Epithelial cell of proximal tubule (primary cell): ENCODE measurements at places on chromosomes 4 and X. TPM values are rescaled to one million over a fixed set of nuclear protein-coding genes. Genes with fewer than 3 reads are reported as not detected.

DNA sequence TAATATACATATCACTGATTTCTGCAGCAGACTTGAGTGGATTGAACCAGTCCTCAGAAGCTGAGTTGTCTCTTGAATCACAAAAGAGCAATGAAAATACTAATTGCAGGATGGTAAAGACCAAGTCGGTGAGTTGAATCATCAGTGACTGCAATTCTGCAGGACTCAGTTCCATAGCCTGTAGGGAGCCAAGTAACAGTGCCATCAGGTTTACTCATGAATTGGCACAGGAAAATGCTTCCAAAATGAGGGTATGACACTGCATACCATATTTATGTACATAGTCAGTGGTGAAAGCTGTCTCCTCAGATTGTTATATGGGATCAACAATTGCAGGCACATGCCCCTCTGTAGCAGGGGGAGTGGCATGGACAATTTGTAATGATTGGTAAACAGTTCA lies 192.8 kb downstream of the CCNG2 start:
- no peak for DNase-seq

DNA sequence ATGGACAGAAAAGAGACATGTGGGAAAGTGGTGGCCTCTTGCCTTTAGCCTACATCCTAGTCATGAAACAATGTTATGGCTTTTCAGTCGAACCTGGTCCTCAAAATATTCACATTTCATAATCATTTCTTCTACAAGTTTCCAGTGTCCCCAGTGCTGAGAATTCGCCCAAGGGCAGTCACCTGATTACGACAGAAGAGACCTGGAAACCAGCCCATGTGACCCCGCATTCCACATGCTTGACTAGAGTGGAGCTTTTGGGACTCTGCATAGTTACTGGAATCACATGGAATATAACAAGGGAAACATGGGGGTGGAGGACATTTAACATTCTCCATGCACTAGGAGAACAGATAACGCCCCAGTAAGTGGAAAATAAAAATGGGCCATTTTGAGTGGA lies 100.1 kb downstream of the PPARGC1A start:
- peak; percentile 99 for DNase-seq

GRCh38 chr4:25838526-25838925 lies 24.3 kb downstream of the SEL1L3 start:
- DNase-seq, result no peak

- DNase-seq, result no peak
Observed at GRCh38 chr4:187380181-187380581, 615.4 kb upstream of the ZFP42 start.

DNA sequence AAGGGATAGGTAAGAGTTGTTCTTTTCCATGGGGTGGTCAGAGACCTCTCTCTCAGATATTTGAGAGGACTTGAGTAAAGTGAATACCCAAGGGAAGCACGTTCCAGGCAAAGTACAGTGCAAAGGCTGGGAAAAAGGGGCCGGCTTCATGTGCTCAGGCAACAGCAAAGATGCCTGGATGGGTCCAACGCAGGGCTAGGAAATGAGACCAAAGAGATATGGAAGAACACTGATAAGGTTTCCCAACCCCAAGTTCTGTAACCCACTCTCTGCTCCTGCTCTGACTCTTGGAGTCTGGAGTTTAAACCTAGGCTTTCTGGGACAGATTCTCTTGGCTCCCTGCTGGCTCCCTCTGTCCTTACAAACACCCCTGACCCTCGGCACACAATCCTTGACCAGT lies 36.2 kb upstream of the PROM1 start:
- no peak for DNase-seq

- DNase-seq, result no peak
Observed at GRCh38 chrX:37812110-37812509, 32.3 kb downstream of the CYBB start.

- DNase-seq, result no peak
Observed at GRCh38 chr4:144582975-144583374, 63.0 kb upstream of the HHIP start.

- no peak for DNase-seq
Observed at GRCh38 chrX:138191998-138192397, 519.5 kb downstream of the FGF13 start.

GRCh38 chrX:112636288-112636687 lies 43.5 kb downstream of the LHFPL1 start:
- DNase-seq, result no peak

GRCh38 chr4:5217421-5217820 lies 166.1 kb downstream of the STK32B start:
- no peak for DNase-seq

- no peak for DNase-seq
Observed at GRCh38 chrX:85627363-85627762, 247.9 kb upstream of the POF1B start.

DNA sequence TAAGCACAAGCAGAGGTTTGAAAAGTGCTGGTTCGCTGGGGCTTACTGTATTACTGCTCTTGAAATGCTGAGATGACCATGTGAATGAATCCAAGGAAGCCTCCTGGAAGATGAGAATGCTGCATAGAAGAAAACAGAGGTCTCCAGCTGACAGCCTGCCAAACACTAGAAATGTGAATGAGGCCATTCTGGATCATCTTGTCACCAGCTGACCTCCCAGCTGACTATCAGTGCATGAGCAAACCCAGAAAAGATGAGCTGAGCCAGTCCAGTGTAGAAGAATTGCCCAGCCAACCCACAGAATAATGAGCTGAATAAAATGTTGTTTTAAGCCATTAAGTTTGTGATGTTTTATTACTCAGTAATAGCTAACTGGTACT lies 49.1 kb upstream of the DYNLT3 start:
- DNase-seq, result no peak

- no peak for DNase-seq
Observed at GRCh38 chr4:11259837-11260236, 168.9 kb downstream of the HS3ST1 start.

- no peak for DNase-seq
Observed at GRCh38 chrX:16733013-16733412, 13.6 kb downstream of the SYAP1 start.

GRCh38 chr4:83013420-83013867 lies 2.8 kb upstream of the LIN54 start:
- no peak for DNase-seq

- no peak for DNase-seq
Observed at GRCh38 chr4:163895378-163896005, 401.0 kb downstream of the TMA16 start.

GRCh38 chrX:37640142-37640541 lies 45.4 kb upstream of the XK start:
- no peak for DNase-seq

DNA sequence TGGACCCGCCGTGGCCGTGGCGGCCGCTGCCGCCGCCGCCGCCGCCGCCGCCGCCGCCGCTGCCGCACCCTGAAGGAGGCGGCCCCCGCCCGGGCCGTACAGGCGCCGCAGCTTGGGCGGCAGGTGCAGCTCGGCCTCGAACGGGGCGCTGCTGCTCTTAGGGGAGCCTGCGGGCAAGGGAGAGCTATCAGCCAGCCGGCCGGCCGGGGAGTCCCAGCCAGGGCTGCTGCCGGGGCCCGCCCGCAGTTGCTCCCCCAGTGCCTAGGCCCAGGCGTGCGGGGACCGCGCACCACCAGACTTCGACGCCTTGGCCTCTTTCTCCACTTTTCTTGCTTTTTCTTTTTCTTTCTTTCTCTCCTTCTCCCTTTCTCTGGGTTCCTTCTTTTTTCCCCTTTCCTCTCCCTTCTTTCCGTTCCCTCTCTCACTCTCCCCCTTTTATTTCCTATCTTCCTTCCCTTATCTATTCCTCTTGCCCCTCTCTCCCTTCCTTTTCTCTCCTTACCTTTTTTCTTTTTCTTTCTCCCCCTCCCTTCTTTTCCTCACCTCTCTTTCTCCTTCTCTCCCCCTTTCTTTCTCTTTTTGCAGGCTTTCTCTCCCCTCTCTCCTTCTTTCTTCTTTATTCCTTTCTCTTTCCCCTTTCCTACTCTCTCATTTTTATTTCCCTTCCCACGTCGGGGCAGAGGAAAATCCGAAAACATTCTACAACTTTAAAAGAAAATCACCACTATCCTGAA lies 2.0 kb downstream of the ARX start:
- DNase-seq, result no peak

- DNase-seq, result no peak
Observed at GRCh38 chrX:17328837-17329236, 46.2 kb upstream of the NHS start.

DNA sequence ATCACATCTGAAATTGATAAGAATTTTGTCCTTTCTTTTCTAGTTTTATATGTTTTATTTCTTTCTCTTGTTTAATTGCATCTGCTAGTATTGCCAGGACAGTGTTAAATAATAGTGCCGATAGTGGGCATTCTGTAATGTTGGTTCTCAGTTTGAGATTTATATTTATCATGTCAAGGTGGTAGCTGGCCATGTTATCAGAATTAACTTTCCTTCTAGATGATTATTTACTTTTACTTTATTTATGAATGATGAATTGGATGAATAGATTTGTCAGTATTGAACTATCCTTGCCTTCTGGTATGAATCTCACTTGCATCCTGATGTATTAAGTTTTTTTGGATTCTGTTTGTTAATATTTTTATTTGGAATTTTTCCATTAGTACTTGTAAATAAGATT lies 42.7 kb downstream of the METAP1 start:
- no peak for DNase-seq

- DNase-seq, result no peak
Observed at GRCh38 chr4:110247591-110247990, 49.2 kb upstream of the ELOVL6 start.

- DNase-seq, result no peak
Observed at GRCh38 chr4:186563761-186564160, 8.4 kb upstream of the MTNR1A start.

GRCh38 chr4:16858275-16858752 lies 40.1 kb downstream of the LDB2 start:
- DNase-seq, result no peak

- no peak for DNase-seq
Observed at GRCh38 chr4:117796677-117797076, 237.6 kb upstream of the NDST3 start.

- DNase-seq, result no peak
Observed at GRCh38 chrX:129686422-129686948, 31.7 kb upstream of the APLN start.

DNA sequence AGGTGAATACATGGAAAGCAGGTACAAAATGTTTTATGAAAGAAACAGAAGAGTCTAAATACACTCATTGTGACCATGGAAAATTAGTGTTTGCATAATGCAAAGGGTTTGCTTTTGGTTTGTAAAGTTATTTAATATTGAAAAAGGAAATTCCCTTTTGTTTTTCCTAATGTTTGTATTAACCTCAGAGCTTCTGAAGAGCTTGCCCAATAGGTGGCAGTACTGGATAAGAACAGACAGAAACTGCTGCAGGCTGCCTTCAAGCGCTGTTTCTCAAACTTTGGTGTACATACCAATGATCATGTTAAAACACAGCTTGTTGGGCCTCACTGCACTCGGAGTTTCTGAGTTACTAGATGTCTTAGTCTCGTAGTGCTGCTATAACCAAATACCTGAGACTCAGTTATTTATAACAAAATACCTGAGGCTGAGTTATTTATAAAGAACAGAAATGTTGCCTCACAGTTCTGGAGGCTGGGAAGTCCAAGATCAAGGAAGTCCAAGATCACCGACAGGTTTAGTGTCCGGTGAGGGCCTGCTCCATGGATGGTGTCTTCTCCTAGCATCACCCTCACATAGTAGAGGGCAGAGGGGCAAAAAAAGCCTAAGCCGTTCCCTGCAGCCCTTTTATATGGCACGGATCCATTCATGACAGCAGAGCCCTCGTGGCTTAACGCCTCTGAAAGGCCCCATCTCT lies 54.2 kb downstream of the SUPT20HL2 start:
- DNase-seq, result no peak

DNA sequence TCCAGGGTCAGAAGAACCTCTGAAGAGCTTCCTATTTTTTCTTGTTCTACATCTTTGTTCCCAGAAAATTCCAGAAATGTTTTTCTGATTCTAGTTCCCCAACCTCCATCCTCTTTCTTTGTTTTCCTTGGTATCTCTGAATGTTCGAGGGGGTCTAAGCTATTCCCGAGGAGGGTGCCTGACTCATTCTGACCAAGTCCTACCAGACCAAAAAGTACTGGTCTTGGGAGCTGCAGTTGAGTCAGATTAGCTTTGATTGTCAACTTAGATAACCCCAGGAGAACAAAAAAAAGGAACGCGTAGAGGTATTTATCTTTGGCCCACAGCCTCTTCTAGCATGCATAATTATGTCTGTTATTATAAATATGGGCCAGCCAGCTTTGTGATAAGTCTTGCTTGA lies 12.1 kb upstream of the TENM3 start:
- DNase-seq, result no peak

DNA sequence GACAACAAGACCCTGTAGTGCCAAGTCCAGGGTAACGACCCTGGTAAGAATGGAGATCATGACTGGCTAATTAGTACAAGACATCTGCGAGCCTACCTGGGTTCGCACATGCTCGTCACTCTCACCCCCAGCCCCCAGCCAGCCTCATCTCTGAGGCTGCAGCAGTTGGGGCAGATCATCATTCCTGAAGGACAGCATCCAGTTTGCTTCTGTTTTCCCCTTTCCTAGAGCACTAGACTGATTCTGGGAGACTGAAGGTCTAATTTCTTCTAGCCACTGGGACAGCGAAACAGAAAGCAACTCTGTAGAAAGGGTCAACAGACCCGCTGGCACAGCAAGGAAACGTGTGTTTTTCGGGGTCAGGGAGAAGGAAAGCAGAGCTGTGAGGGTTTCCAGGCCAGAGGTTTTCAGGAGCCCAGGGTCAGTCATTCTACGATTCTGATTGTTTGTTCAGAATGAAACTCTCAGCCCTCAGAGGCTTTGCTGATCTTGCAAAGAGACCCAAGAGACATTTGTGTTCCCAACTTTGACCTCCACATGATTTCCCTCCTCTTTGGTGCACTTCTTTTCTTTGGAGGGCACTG lies 343.1 kb upstream of the NOCT start:
- DNase-seq, result no peak

GRCh38 chrX:115183980-115184379 lies 5.2 kb upstream of the RBMXL3 start:
- DNase-seq, result no peak

DNA sequence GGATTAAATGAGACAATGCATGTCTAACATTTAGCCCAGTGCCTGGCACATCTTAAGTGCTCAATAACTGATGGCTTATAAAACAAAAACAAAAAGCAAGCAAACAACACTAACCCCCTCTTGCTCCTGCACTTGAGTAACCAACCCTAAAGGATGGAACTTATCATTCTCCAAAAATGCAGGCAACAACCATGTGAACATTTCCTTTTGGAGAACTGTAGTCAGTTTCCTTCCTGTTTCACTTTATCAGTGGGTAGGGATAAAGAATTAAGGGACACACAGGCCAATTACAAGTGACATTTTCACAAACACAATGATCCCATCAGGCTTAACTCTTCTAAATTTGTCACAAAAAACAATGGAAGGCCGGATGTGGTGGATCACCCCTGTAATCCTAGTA lies 30.4 kb downstream of the RPS3A start:
- DNase-seq, result peak; percentile 19

- no peak for DNase-seq
Observed at GRCh38 chrX:119573840-119574393, 446 bp upstream of the UBE2A start.

Gene F8A2
- not detected in 2 replicates for total RNA-seq

Gene NEIL3
- 7.8 and 18.2 TPM in 2 replicates for total RNA-seq

Gene ESX1
- 0.22 TPM in 1 of 2 replicates, not detected in the other for total RNA-seq

Gene PIR
- 12.7 and 16.1 TPM in 2 replicates for total RNA-seq

Gene UGT2B17
- not detected in 2 replicates for total RNA-seq

Gene DCAF4L1
- total RNA-seq, result 0.07 TPM in 1 of 2 replicates, not detected in the other

Gene RBMXL3
- not detected in 2 replicates for total RNA-seq

Gene INTS12
- 9.1 and 15.4 TPM in 2 replicates for total RNA-seq

Gene DRP2
- total RNA-seq, result 0.22 and 0.86 TPM in 2 replicates

Gene KLHL2
- total RNA-seq, result 17.4 and 19.5 TPM in 2 replicates

Gene ANXA3
- 354 and 367 TPM in 2 replicates for total RNA-seq

Gene XAGE1A
- total RNA-seq, result not detected in 2 replicates

Gene DCAF8L2
- total RNA-seq, result not detected in 2 replicates

Gene IL21
- total RNA-seq, result not detected in 2 replicates

Gene VCX
- not detected in 2 replicates for total RNA-seq
